Activated CD8-positive, alpha-beta memory T cell treated with anti-CD3 and anti-CD28 coated beads, Interleukin-2, amount 10 ng/mL, durations not matched to agents 7 days and 5 days (primary cell): ENCODE measurements at places on chromosomes 13 and 19. TPM values are rescaled to one million over a fixed set of nuclear protein-coding genes. Genes with fewer than 3 reads are reported as not detected.

Gene VMAC
- total RNA-seq: 7.0 TPM

Gene FUT3
- total RNA-seq: not detected

Gene HSH2D
- 181 TPM for total RNA-seq

Gene CAPN12
- 17.5 TPM for total RNA-seq

GRCh38 chr13:44234566-44234965 is 139.1 kb upstream of the SERP2 start:
- DNase-seq: no peak

DNA sequence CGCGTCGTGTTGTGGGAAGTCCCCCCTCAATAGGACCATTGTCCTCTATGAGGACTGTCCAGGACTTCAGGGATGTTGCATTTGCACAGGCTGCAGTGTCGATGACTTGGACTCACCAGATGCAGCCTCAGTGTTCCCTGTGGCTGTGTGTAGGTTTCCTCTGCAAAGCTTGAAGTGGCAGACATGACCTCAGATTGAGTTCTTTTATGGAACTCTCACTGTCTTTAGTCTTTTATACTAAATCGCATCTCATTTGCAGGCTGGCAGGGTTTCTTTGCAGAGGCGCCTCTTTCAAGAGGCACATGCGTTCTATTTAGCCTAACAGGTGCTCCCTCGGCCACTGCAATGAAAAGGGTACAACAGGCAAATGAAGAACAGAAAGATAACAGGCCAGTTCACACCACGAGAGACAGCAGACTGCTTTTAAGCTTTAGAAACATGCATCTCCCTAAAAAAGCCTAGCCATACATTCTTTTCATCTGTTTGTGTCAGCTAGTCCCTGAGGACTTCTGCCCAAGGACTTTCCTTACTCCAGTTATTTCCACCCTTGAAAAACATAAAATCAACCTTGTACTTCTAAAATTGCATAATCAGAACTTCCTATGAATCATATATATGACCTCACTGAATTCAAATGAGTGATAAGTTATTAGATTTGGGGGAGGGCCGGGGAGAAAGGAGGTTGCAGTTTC is 118.4 kb downstream of the RAB20 start:
- no peak for DNase-seq

DNA sequence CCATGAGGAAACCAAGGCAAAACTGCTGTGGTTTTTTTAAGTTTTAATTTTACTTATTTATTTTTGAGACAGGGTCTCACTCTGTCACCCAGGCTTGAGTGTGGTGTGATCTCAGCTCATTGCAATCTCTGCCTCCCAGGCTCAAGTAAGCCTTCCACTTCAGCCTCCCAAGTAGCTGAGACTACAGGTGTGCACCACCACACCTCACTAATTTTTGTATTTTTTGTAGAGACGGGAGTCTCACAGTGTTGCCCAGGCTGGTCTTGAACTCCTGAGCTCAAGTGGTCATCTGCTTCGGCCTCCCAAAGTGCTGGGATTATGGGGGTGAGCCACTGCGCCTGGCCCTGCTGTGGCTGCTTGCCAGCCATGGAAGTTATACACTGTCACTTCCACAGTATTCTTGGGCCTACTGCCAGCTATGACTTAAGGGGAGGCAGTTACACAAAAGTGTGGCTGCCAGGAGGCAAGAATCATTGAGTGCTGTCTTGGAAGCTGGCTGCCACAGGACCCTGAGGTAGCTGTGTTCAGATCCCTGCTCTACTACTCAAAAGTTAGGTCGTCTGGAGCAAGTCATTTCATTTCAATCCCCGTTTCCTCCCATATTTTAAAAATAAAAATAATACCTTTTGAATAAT is 12.7 kb downstream of the FARP1 start:
- DNase-seq: no peak

- no peak for DNase-seq
These were observed 213.6 kb downstream of the FOXO1 start for GRCh38 chr13:40452741-40453334.

DNA sequence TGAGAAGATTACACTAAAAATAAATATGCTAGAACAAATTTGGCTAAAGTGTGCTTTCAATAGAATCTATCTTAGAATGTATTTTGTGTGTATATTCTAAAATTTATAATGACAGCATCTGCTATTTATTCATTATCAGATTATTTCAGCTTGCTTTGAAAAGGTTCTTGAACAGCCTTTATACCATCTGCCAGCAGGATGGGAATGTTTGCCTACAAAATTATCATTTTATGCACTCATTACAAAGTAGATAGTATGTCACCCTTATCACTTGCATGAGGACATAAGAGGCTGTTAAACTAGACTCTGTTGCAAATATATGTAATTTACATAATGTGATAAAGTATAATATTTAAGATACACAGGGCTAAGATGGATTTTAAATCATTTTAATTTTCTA is 1286.9 kb upstream of the PCDH20 start:
- no peak for DNase-seq

- DNase-seq: no peak
These were observed 722.2 kb upstream of the PCDH20 start for GRCh38 chr13:62137629-62138405.

DNA sequence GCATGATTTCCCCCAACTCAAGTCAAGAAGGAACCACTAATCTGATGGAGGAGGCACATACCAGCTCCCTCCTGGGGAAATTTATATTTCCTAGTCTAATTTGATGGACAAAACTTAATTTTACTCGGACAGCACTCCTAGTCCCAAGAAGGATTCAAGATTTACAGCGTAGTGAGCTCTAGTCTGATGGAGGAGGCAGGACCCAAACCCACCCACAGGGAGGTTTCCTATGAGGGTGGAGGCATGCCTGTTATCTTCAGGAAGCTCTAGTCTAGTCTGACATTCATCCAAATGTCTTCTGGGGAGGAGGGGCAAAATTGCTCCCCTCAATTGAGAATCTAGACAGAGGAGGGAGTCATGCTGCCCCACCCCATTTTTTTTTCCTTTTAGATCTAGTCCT is 10.4 kb upstream of the BCL3 start:
- no peak for DNase-seq
